Cardiac muscle cell (in vitro differentiated cells and primary cell): ENCODE measurements at places on chromosomes 13 and 19. TPM values are rescaled to one million over a fixed set of nuclear protein-coding genes. Genes with fewer than 3 reads are reported as not detected.

Gene ZNF780A
- polyA plus RNA-seq = 8.5 and 10.4 TPM in 2 replicates

Gene SULT2B1
- 0.20 and 0.85 TPM in 2 replicates for polyA plus RNA-seq

Gene LHFPL6
- polyA plus RNA-seq = 13.5 and 19.2 TPM in 2 replicates

Gene ANKLE1
- 1.1 and 3.3 TPM in 2 replicates for polyA plus RNA-seq

Gene ATP1A3
- polyA plus RNA-seq = 8.1 and 9.9 TPM in 2 replicates

Gene ZNF793
- 20.0 and 24.6 TPM in 2 replicates for polyA plus RNA-seq

Gene ZNF578
- polyA plus RNA-seq = 2.6 and 3.1 TPM in 2 replicates

Gene CFAP97D2
- polyA plus RNA-seq = 0.19 TPM in 1 of 2 replicates, not detected in the other

Gene POU4F1
- polyA plus RNA-seq = 0.11 and 0.16 TPM in 2 replicates

Gene ZNF28
- 11.7 and 13.4 TPM in 2 replicates for polyA plus RNA-seq

Gene SMIM44
- polyA plus RNA-seq = not detected in 2 replicates

Gene FBN3
- 5.6 and 6.2 TPM in 2 replicates for polyA plus RNA-seq

Gene NTF4
- polyA plus RNA-seq = 17.0 and 31.7 TPM in 2 replicates

Gene HSPB6
- 0.76 and 2.6 TPM in 2 replicates for polyA plus RNA-seq

Gene SIGLEC5
- polyA plus RNA-seq = not detected in 2 replicates

Gene THSD8
- 15.0 and 19.0 TPM in 2 replicates for polyA plus RNA-seq

Gene ZNF256
- polyA plus RNA-seq = 7.0 and 10.0 TPM in 2 replicates

Gene ZNF571
- polyA plus RNA-seq = 4.8 and 6.1 TPM in 2 replicates

Gene SPINT2
- polyA plus RNA-seq = 455 and 606 TPM in 2 replicates

Gene IFNL1
- polyA plus RNA-seq = not detected in 2 replicates

Gene PTPRS
- polyA plus RNA-seq = 46.0 and 68.7 TPM in 2 replicates

Gene ZNF723
- polyA plus RNA-seq = not detected in 2 replicates

Gene FPR3
- not detected in 2 replicates for polyA plus RNA-seq

Gene ZFP82
- polyA plus RNA-seq = 18.4 and 19.4 TPM in 2 replicates

Gene CEACAM20
- not detected in 2 replicates for polyA plus RNA-seq

Gene URAD
- not detected in 2 replicates for polyA plus RNA-seq

Gene CADM4
- polyA plus RNA-seq = 12.3 and 13.3 TPM in 2 replicates

Gene OSCAR
- polyA plus RNA-seq = 0.32 and 0.61 TPM in 2 replicates

Gene AP1M1
- polyA plus RNA-seq = 105 and 114 TPM in 2 replicates

Gene TEX30
- polyA plus RNA-seq = 10.8 and 13.5 TPM in 2 replicates

Gene TJP3
- 3.0 and 5.0 TPM in 2 replicates for polyA plus RNA-seq

Gene RXFP2
- not detected in 2 replicates for polyA plus RNA-seq

Gene WDR62
- 2.1 and 9.1 TPM in 2 replicates for polyA plus RNA-seq

Gene ICAM5
- 21.0 and 31.9 TPM in 2 replicates for polyA plus RNA-seq

Gene SYT5
- not detected in 2 replicates for polyA plus RNA-seq

Gene SKA3
- polyA plus RNA-seq = 5.1 and 16.9 TPM in 2 replicates

Gene ADM5
- 1.1 and 2.2 TPM in 2 replicates for polyA plus RNA-seq

Gene SELENOV
- 1.3 and 2.5 TPM in 2 replicates for polyA plus RNA-seq

Gene FXYD3
- polyA plus RNA-seq = 0.35 TPM in 1 of 2 replicates, not detected in the other

Gene ASF1B
- 27.5 and 30.7 TPM in 2 replicates for polyA plus RNA-seq

Gene PEAK3
- 0.06 and 0.51 TPM in 2 replicates for polyA plus RNA-seq

Gene PPM1N
- polyA plus RNA-seq = 1.2 and 4.0 TPM in 2 replicates

Gene SLC10A2
- polyA plus RNA-seq = not detected in 2 replicates

Gene SIGLEC12
- polyA plus RNA-seq = not detected in 2 replicates

Gene RFPL4AL1
- not detected in 2 replicates for polyA plus RNA-seq

Gene ZNF471
- 0.83 and 4.1 TPM in 2 replicates for polyA plus RNA-seq

Gene OR10H2
- not detected in 2 replicates for polyA plus RNA-seq

Gene CXCL17
- polyA plus RNA-seq = 0.59 and 1.1 TPM in 2 replicates

Gene STOML3
- polyA plus RNA-seq = not detected in 2 replicates

Gene FKRP
- polyA plus RNA-seq = 20.4 and 25.3 TPM in 2 replicates

Gene CALR3
- not detected in 2 replicates for polyA plus RNA-seq

Gene TTC9B
- polyA plus RNA-seq = 0.13 and 0.20 TPM in 2 replicates

Gene GTF2F1
- polyA plus RNA-seq = 37.7 and 43.0 TPM in 2 replicates

Gene ZNF729
- polyA plus RNA-seq = not detected in 2 replicates

Gene CEP89
- 19.4 and 28.9 TPM in 2 replicates for polyA plus RNA-seq

Gene TRPC4
- polyA plus RNA-seq = 0.28 TPM in 1 of 2 replicates, not detected in the other

Gene N4BP2L1
- 2.0 and 8.7 TPM in 2 replicates for polyA plus RNA-seq

Gene FGF14
- 0.09 TPM in 1 of 2 replicates, not detected in the other for polyA plus RNA-seq

Gene B3GLCT
- 4.5 and 9.5 TPM in 2 replicates for polyA plus RNA-seq
